ENCODE measurements at places on chromosomes 5 and 9.

- no peak for DNase-seq
Observed at GRCh38 chr9:93315118-93315517, 131.2 kb downstream of the WNK2 start.

DNA sequence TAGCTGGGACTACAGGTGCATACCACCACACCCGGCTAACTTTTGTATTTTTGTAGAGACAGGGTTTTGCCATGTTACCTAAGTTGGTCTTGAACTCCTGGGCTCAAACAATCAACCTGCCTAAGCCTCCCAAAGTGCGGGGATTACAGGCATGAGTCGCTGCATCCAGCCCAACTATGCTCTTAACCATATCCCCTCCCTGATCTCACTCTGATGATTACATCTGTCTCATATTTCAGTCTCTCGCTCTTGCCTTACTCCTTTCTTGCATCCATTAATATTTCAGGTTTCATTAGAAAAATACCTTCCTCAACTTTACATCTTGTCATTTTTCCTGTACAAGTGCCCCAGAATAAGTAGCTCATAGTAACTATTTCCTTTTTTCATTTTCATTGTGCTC lies 61.0 kb upstream of the BASP1 start:
- DNase-seq: no peak

- no peak for DNase-seq
Observed at GRCh38 chr5:169294621-169295020, 6.3 kb downstream of the SLIT3 start.

GRCh38 chr5:133995341-133995740 lies 9.4 kb downstream of the VDAC1 start:
- DNase-seq: no peak

- DNase-seq: no peak
Observed at GRCh38 chr5:133934822-133935666, 33.4 kb downstream of the C5orf15 start.

DNA sequence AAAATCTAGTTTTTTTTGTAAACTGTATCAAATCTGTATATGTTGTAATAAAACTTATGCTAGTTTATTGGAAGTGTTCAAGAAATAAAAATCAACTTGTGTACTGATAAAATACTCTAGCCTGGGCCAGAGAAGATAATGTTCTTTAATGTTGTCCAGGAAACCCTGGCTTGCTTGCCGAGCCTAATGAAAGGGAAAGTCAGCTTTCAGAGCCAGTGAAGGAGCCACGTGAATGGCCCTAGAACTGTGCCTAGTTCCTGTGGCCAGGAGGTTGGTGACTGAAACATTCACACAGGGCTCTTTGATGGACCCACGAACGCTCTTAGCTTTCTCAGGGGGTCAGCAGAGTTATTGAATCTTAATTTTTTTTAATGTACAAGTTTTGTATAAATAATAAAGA lies 24.3 kb downstream of the HMGCR start:
- DNase-seq: no peak

- no peak for DNase-seq
Observed at GRCh38 chr5:107364443-107365319, 306.1 kb downstream of the EFNA5 start.

- DNase-seq: no peak
Observed at GRCh38 chr5:65737842-65738241, 15.8 kb downstream of the NLN start.

DNA sequence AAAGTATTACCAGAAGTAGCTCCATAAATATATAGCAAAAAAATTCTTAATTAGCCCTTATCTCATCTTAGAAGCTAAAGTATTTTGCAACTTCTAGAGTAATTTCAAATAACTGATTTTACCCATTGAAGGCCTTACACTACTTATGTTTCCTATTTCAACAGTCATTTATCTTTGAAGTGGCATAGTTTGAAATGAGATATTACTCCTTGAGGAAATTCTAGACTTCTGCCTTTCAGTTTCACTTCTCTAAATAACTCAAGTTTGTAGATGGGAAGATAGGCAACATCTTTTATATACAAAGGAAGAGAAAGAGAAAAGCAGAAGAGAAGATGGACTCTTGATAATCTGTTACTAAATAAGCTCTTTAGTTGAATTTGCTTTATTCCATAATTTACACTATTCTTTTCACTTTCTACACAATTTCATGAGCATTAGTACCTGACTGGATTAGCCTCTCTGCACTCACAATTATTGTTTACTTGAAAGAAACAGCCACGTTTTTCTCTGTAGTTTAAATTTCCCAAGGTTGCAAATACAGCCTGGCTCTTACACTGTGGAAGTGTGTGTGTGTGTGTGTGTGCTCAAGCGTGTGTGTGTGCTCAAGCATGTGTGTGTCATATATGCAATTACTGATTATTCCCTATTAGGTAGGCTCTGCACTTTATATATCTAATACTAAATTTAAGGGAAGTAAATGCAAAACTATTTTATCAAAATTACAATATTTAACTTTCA lies 60.6 kb upstream of the EMB start:
- DNase-seq: peak; percentile 88

DNA sequence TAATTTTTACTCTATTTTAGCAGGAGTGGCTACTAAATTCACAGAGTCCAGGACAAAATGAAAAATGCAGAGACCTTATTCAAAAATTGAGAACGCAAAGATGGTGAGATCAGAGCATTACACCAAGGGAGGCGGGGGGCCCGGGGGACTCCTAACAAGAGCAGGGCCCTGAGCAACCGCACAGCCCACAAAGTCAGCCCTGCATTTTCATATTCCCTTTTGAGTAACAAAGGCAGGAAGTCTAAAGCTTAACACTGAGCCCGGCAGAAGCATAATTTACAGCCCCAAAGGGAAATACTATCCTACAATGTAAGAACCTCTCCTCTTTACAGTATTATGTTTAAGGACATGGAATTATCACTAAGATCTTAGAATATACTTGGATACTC lies 69.4 kb downstream of the TLE1 start:
- no peak for DNase-seq

GRCh38 chr9:95580812-95581761 lies 64.3 kb upstream of the PTCH1 start:
- DNase-seq: no peak

DNA sequence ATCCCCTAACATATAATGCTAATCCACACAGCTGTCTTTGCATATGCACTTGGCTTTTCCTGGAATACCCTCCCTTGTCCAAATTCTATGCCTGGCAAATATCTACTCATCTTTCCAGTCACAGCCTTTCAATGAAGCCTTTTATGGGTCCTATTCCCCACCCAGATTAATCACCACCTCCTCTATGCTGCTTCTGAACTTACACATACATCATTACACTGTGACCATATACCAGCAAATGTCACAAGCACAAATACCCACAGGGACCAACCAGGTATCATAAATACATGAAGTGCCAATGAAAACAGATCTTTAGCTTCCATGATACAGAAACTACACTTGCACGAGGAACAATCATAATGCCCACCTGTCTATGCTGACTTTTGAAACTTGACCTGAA lies 22.3 kb downstream of the LPAR1 start:
- no peak for DNase-seq
